Glutamatergic neuron (in vitro differentiated cells): ENCODE measurements at places on chromosomes 7 and 10. TPM values are rescaled to one million over a fixed set of nuclear protein-coding genes. Genes with fewer than 3 reads are reported as not detected.
A peak's percentile ranks its signal among the peaks of the same experiment; 100 is the strongest.

Gene MYH16
- not detected for total RNA-seq

Gene STAG3
- 1.1 TPM for total RNA-seq

Gene GALNT17
- total RNA-seq: 42.0 TPM

Gene UCMA
- total RNA-seq: not detected

Gene CHST15
- total RNA-seq: 2.4 TPM

Gene FKBP6
- total RNA-seq: not detected

Gene APBB1IP
- total RNA-seq: not detected

Gene AKR1B1
- total RNA-seq: 99.6 TPM

Gene PTPRN2
- 49.0 TPM for total RNA-seq

DNA sequence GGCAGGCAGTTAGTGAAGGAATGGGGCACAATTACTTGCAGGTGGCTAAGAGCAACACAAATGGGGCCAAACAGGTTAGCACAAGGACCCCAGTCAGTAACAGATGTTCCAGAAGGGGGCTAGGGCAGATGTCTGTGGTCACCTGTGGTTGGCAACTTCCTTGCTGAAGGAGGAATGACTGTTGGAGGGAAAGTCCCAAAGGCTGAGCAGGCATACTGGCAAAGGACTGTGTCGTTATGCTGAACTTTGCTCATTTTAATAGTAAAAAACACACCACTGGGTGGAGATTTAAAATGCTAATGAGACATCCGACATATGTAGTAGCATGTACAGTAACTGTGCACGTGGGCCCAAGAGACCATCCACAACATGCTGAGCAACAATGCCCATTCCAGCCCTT is 511.6 kb downstream of the CALN1 start:
- no peak for DNase-seq

GRCh38 chr7:107037717-107038603 is 6.5 kb upstream of the PRKAR2B start:
- DNase-seq: no peak

DNA sequence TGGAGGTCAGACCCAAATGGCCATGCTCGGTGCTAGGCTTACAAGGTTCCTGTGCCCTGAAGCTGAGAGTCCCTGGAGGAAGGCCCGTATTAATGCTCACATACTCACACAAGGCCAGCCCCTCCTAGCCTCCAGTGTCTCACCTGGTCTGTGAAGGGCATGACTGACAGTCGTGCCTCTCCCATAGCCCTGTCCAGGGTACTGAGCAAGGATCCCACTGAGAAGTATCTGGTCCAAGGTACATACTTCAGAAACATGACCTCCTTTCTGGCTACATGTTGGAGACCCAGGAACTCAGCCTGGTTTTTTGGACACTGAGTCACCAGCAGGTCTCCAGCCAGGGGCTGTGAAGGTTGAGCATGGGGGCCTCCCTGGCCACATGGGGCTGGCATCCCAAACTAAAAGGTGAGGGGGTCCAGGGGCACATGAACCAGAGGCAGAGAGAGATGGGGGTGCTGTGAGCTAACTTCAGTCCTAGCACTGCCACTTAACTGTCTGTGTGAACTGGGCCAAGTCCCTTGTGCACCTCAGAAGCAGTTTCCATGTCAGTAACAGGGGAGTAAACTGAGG is 17.6 kb upstream of the RASGEF1A start:
- no peak for DNase-seq

DNA sequence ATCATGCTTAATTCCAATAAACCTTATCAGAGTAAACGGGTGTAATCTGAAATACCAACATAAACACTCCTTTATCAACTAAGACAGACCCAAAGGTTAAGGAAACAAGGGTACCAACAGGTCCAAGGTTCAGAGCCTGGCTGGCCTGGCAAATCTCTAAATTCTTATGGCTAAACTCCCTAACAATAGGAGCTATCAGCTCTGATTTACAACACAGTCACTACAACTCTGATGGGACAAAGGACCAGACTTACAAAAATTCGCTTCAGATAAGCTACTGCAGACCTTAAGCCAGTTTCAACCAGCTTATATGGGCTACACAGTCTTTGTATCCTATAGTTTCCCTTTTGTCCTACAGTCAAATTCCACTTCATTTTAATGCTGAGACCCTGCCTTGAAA is 381.9 kb downstream of the ZWINT start:
- DNase-seq: no peak

GRCh38 chr7:115952832-115953231 is 77.7 kb downstream of the TFEC start:
- DNase-seq: peak; percentile 13

- no peak for DNase-seq
Measured at GRCh38 chr7:77352665-77353406, 63.3 kb downstream of the GSAP start.

DNA sequence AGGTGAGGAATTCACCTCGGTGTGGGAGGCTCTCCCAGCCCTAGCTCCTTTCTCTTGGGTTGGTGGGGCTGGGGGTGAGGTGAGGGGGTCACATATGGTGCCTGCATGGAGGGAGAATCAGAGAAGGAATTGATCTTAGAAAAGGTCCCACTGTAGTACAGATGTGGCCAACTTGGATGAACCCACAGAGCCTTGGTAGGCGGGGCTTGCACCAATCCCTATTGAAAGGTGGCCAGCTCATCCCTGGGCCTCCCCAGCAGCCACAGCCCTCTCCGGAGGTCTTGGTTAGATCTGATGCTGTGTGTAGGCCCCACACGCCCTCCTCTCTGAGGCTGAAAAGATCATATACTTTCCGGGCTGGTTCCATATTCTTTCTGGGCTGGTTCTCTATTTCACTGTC is 19.0 kb downstream of the HKDC1 start:
- DNase-seq: no peak

- DNase-seq: no peak
Measured at GRCh38 chr7:89849052-89849451, 305.2 kb upstream of the STEAP1 start.

DNA sequence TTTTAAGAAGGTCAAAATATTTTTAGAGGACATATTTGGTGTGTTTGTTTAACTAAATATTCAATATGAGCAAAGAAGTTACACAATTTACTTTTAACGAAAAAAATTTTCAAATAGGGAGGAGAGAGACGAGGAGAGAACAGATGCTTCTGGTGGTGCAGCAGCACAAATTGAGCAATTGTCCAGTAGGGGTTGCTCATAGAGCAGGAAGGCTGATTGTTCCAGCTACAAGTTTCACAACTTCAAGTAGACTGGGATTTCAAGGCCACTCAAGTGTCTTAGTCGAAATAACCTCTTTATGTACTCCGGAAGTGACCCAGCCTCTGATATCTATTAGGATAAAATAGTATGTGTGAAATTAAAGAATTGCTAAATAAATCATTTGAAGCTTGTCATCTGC is 197.9 kb downstream of the HDAC9 start:
- DNase-seq: no peak

- no peak for DNase-seq
Measured at GRCh38 chr10:1404323-1405260, 332.7 kb downstream of the ADARB2 start.

DNA sequence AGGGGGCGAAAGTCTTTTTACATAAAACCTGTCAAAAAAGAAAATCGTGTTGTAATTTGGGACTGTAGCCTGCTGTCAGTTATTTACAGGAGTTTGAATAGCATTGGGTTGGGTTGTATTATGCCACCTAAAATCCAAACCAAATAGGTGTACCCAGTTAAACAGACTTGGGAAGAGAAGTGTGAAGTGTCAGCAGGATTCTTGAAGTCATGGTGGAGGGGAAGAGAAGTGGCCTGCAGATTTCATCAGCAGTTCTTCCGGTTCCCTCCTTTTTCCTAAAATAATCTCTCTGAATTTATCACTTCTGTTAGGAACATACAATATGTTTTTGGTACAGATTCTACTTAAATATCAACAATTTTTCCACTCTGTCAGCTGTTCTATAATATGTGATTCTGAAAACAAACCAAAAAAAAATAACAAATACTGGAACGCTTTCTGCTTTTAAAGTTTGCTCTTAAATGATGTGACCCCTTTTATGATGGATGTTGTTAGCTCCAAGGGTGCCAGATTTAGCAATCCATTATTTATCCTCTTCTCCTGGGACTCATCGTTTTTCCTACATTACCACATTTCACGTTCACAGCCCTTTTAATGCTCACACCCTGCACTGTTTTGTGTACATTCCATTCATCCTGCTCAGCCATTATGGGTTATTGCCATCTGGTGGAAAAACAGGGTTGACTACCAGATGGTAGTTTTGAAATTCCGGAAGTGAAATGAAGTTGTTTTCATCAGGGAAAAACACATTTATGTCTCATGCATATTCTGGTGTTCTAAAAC is 18.7 kb upstream of the ARHGAP12 start:
- DNase-seq: no peak

GRCh38 chr7:150962553-150963399 is 15.3 kb downstream of the KCNH2 start:
- DNase-seq: peak; percentile 85

DNA sequence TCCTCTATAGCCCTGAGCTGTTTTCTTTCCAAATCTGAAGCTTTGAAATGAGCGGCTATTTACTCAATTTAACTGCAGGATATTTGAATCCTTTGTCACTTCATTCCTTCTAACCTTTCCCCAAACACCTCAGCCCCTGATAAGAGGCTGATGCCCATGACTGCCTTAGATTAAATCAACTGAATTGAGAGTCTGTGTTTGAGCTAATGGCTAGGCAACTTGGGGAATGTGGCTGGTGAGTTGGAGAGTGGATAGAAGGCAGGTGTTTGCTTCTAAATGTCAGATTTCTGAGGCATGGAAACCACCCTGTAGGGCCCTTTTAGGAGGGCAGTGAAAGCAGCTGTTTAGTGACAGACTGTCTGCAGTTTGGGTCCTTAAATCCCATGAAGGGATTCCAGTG is 759.9 kb downstream of the LRMDA start:
- DNase-seq: no peak

GRCh38 chr10:47022311-47023131 is 111.3 kb downstream of the PTPN20 start:
- no peak for DNase-seq

DNA sequence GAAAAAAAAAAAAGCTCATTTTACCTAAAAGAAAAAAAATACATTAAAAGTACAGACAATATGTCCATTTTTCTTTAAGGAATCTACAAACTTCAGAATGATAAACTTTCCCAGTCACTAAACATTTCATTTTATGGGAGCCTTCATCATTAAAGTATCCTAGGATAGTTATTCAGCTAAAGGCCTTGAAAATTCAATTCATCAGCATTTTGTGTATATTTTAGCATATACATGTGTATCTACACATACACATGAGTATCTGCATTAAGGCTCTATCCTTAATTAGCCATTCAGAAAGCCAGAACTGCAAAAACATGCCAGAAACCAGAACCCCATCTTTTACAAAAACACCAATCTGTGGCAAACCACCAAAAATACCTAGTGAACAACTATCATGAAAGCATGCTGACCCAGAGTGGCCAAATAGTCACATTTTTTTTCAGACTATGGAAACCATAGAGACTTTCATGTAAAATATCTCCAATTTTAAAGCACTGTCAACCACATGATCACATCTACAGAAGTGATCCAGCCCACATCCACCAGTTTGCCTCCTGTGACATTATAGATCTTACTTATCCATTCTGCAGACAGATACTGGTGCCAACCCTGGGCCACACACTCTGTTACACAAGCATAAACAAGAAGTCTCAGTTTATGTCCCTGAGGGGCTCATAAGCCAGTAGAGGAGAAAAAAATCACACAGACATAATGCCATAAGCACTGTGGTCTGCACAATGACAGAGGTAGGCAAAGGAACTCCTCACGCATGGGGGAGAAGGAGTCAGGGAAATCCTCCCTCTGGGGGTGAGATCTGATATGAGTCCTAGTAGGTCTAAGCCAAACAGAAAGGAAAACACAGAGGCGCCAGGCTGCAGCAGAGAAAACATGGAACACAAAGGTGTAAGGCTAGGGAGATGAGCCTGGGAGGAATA is 79.2 kb downstream of the SRPK2 start:
- no peak for DNase-seq

GRCh38 chr7:10779465-10780399 is 193.9 kb upstream of the PHF14 start:
- DNase-seq: no peak

- DNase-seq: no peak
Measured at GRCh38 chr10:74898201-74898976, 72.0 kb downstream of the KAT6B start.

GRCh38 chr10:46030091-46030937 is at the start of gene NCOA4:
Gene NCOA4, minus strand, starts transcription at chr10:46030623. Its CDS starts 13,943 bp downstream, at chr10:46016680.
- DNase-seq: peak; percentile 98

GRCh38 chr10:67284589-67284988 is 358.8 kb downstream of the LRRTM3 start:
- DNase-seq: no peak

- no peak for DNase-seq
Measured at GRCh38 chr10:129771576-129771975, 192.5 kb downstream of the EBF3 start.

DNA sequence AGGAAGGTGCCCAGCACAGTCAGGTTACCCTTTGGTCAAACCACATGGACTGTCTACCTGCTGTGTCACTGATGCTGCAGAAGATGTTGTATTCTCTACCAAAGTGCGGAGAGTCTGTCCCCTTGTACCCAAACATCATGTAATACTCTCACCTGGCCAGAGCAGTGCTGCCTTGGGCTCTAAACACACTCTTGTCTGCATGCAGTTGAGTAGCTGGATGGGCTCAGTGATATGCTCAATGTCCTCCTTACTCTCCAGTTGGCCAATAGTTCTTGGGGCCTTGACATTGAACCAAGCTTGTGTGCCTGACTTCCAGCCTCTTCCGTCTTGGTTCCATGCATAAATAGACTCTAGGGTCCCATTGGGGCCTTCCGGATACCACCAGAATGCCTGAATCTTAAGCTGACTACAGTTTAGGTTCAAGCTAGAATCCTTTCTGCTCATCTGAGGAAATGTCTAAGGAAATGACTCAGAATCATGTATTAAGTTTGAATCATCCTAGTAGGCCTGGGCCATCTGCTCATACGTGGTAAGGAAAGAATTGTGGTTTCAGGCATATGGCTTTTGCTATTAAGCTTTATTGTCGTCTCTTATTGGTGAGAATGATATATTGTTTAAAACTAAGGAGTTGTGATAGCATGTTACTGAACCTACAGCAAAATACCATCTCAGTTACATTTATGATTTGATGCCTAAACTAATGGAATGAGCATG is 118.0 kb downstream of the OTUD1 start:
- DNase-seq: no peak

DNA sequence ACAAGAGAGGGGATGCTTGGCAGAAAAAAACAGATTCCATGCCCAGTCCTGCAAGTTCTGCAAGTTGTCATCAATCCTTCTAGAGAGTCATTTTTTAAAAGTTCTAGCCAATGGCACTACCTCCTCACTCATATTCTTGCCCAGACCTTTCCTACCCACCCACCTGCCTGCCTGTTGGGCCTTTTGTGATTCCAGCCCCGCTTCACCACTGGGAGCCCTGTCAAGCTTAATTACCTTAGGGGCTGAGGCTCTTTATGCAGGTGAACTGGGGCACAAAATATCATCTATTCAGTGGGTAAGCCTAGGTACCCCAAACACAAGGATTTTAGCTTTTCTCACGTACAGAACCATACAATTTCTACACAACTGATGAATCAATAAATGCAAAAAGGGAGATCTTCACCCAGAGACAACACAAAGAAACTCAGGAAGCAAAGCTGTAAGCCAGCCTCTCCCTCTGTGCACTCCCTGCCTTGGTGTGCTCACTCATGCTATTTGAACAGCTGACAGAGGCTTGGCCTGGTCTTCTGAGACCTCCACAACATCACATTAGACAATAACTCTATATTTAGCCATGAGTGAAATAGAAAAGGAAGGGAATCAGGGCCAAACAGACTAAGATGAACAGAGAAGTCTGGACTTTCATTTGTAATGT is 222.6 kb downstream of the HTR7 start:
- DNase-seq: no peak

GRCh38 chr10:87634311-87634710 is 25.4 kb upstream of the PAPSS2 start:
- no peak for DNase-seq
